ENCODE measurements at places on chromosomes 2 and 18. TPM values are rescaled to one million over a fixed set of nuclear protein-coding genes. Genes with fewer than 3 reads are reported as not detected.

Gene PAIP2B
- total RNA-seq, result 1.9 TPM

Gene HOXD3
- total RNA-seq, result not detected

Gene CCDC121
- 1.2 TPM for total RNA-seq

Gene C2orf69
- 18.4 TPM for total RNA-seq

DNA sequence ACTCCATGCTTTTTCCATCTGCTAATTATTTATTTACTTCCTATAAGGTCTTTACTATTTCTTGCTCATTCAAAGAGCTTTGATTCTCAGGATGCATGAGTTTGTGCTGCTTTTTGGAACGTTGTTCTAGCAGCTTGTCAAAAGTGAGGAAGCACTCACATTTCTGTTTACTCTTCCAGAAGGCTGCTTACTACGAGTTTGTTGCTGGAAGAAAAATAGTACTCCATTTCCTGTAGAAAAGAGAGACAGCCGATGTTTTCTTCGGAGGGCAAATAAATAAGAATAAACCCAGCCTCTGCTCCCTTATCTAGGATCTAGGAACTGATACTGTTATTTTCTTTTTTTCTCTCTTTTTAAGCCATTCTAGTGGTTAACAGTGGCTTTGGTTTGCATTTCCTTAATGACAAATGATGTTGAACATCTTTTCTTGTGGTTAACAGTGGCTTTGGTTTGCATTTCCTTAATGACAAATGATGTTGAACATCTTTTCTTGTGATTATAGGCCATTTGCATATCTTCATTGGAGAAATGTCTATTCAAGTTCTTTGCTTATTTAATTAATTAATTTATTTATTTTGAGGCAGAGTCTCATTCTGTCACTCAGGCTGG, 20.5 kb downstream of the CYP27A1 start:
- no peak for DNase-seq

DNA sequence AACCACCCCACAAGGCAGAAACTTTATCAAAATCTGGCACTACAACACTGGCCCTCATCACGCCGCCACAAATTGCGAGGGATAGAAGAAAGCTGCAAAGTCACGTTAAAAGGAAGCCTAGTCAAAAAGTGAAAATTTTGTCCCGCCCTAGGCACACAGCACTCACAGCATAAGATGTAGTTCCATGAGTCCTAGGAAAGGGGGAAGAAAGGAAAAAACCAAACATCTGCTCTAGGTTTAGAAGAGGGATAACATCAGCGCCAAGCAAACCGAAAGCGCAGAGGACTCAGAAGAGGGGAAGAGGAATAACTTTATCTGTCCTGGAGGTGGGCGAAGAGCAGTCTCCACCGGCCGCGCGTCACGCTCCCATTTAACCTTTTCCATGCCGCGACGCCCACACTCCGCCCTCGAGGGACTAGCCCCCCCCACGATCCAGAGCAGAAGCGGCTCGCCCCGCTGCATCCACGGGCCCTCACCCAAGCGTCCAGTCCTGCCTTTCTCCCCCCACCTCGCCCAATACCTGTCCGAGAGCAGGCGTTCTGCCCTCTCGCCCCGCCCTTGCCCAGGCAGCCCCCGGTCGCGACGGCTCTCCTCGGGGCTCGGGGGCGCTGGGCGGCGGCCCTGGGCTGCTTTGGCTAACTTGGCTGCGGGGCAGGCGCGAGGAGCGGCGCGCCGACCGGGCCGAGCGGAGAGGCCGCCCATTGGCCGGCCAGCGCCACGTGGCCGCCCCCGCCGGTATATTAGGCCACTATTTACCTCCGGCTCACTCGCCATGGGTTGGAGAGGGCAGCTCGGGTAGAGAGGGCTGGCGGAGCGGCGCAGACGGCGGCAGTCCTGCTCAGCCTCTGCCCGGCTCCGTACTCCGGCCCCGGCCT, at the start of gene HOXD1:
Gene HOXD1 (plus strand): TSS at position 770 of the 875 bp plus-strand sequence. CDS start 134 bp downstream, outside the sequence.
- no peak for DNase-seq

DNA sequence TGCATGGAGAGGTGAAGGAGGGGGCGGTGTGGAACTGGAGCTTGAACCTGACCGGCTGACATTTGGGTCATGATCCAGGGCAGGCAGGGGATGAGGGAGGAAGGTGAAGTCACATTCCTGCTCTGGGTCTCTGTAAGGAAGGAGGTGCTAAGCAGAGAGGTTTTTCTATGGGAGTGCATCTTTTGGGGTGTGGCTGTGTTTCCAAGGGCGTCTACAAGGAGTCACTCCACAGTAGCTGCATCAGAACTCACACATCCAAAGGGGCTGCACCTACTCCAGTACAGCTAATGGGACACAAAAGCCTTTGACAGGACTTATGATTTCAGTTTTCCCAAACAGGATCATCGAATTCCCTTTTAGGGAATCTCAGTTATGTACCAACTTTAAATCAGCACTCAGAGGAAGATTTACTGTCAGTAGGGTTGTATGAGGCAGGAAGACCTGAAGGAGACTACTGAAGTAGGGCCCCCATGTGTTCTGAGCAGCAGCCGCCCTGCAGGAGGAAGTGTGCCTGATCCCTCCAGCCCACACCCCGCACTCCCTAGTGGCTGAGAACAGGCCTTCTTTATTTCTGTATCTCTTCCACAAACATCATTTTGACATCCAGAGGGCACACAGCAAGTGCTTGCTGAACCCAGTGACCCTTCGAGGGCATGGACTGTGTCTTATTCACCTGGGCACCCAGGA, 137.2 kb downstream of the CELF4 start:
- DNase-seq, result no peak

DNA sequence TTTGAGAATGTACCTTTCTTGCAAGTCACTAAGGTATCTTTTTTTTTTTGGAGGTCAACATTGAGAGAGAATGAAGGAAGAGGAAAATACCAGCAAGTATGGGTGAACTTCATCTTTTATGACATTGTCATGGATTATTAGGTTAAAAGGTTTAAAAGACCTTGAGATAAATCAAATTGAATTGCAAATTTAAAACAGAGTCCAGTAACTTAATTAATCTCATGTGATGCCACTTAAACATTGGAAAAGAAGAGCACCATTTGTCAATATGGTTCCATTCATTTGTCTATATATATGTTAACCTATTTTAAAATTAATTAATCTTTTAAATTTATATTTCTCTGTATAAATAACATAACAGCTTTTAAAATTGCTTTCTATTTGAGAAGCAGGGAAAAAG, 83.8 kb downstream of the PPP1R1C start:
- no peak for DNase-seq

GRCh38 chr2:63772061-63772460, 69.6 kb upstream of the UGP2 start:
- DNase-seq, result no peak

- no peak for DNase-seq
Observed at GRCh38 chr2:15023221-15023620, 390.7 kb downstream of the LRATD1 start.

GRCh38 chr2:208820014-208820688, 413.6 kb downstream of the PTH2R start:
- no peak for DNase-seq

DNA sequence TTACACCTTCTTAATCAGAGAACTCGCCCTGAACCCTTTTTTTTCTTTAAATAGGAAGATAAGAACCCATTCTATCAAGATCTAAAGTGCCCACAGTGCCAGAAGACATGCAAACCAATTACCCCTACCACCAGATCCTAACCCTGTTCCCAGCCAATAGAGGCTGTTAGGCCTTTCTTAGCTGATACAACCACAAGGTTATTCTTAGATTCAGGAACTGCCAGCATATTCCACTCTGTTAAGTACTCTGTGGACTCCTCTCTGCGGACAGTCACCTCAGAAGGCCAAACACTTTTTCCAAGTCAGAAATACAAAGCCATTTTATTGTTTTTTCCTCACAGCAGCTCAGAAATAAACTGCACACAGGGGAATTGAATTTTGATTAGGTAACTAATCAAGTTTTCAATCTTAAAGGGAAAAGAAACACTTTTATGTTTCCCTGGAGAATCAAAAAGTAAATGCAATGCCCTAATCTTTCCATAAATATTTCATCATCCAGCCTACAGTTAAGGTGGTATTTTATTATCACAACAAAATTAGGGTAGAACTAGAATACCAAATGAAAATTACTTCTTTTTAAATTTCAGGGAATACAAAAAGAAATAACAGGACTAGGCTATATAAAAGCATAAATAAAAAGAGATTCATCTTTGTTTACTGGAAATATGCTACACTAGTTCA, 111.4 kb downstream of the NBAS start:
- no peak for DNase-seq

GRCh38 chr18:10077986-10078385, 164.2 kb downstream of the VAPA start:
- DNase-seq, result no peak

GRCh38 chr2:54524226-54524991, 68.3 kb downstream of the SPTBN1 start:
- peak; percentile 7 for DNase-seq

- DNase-seq, result no peak
Observed at GRCh38 chr2:43055985-43056384, 170.4 kb downstream of the ZFP36L2 start.

- DNase-seq, result no peak
Observed at GRCh38 chr2:110216199-110216598, 3.9 kb upstream of the MTLN start.

- DNase-seq, result no peak
Observed at GRCh38 chr2:224219781-224220180, 180.7 kb upstream of the SERPINE2 start.

DNA sequence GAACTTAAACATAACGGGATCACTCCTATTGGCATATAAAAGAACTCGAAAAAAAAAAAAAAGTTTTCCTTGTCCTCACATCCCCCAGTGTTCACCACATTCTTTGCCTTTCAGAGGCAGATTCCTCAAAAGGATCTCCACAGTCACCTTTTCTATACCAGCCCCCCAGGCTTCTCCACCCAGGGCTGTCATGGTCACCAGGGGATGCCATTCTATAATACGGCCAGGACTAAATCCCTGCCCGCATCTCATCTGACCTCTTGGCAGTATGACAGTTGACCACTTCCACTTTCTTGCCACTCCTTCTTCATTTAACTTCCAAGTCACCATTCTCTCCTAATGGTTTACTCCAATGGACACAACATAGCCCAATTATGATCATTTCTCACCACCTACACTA, 29.3 kb downstream of the SOS1 start:
- no peak for DNase-seq
